ENCODE measurements at places on chromosomes 1 and 21.

DNA sequence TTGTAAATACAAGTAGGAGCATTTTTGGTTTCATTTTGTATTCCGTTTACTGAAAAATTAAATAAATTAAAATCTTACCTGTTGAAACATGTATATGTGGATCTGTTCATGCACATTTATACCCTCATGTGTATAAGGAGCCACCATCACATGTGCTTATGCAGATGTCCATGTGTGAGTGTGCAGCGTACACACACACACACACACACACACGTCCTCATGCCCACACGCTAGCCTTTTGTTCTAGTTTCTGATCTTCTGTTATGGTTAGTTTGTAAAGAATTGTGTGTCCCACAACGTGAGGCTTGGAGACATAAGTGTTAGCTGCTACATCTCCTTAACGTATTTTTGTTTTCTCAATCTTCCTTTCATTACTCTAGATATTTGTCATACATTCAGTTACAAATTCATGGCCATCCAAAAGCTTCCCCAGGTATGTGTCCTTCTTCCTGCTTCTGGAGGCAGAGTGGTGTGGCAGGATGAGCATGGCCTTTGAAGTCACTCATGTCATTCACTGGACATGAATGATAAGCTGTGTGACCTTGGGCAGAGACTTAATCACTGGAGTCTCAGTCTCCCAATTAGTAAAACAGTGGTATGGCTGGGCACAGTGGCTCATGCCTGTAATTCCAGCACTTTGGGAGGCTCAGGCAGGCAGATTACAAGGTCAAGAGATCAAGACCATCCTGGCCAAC, 54.6 kb downstream of the TENT5C start:
- ATAC-seq, result peak; percentile 5

DNA sequence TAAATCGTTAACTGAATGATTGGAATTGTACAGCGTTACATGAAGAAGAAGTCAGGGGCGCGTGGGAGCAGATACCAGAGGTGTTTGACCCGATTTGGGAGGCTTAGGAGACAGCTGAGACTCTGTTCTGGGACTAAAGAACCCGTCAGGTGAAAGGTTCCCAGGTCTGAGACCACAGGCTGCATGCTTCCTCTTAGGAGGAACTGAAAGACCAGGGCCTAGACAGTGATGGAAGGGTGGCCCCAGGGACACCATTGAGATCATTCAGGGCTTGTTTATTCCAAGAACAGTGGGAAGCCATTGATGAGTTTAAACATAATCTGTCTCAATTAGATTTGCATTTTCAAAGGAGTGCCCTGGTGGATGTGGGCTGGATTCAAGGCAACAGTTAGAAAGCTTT, 904 bp downstream of the KLF17 start:
- no peak for ATAC-seq

- no peak for ATAC-seq
Measured at GRCh38 chr1:147177611-147178380, 5.5 kb upstream of the PRKAB2 start.

- no peak for ATAC-seq
Measured at GRCh38 chr1:63350320-63350719, 17.1 kb upstream of the ALG6 start.
